Erythroblast (primary cell): ENCODE measurements at places on chromosomes 2 and 18.

DNA sequence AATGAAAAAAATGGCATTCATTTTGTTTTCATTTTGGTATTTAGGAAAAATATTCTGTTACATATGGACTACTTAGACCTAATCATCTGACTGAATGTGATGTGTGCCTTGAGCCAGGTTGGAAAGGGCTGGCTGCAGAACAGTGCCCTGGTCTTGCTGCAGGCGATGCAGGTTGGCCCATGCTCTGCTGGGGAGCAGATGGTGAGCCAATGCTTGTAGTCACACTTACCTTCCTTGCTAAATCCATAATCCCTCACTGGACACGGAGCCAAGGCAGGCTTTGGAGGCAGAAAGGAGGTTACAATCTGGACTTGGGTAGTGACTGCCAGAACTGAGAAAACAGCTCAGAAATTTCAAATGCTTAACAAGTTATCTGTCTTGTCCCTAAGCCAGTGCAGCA lies 228.7 kb downstream of the ARHGAP15 start:
- no peak for DNase-seq

DNA sequence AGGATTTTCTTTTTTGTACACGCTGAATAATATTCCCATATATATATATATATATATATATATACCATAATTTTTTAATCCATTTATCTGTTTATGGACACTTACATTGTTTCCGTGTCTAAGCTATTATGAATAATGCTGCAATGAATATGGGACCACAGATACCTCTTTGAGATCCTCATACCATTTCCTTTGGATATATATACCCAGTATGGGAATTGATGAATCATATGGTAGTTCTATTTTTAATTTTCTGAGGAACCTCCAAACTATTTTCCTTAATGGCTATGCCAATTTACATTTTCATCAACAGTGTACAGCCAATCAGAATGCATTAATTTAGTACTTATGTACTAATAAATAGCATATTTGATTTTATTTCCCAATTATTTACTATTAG lies 53.1 kb downstream of the MERTK start:
- no peak for DNase-seq

- DNase-seq = no peak
Measured at GRCh38 chr2:239806758-239807434, 218.2 kb downstream of the NDUFA10 start.

DNA sequence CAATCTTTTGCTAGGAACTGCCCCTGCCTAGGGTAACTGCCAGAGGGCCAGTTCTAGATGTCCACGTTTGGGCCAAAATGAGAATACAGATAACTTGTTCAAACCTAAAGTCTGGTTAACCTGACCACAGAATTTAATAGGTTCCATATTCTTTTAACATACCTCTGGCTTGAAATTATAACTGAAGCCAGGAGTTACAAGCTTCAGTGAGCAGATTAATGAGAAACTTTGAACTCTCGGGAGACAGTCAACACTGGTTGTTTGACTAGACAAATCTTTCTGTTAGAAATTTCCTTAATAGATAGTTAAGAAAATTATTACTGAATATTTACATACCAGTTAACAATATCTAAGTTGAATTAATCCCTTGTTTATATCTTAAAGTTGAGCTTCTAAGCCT lies 110.0 kb upstream of the KLF7 start:
- DNase-seq = no peak

DNA sequence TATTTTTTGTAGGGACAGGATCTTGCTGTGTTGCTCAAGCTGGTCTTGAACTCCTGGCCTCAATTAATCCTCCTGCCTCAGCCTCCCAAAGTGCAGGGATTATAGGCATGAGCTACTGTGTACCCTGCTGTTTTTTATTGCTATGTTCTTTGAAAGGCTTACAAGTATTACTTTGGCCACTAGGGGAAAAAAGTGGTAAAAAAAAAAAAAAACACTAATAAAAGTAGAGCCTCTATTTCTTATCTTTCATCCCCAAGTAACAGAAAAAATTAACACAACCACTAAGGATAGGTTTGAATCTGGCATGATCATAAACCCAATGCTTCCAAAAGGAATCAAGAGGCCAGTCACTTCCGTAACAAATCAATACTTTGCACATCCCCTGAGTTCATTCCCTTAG lies 11.6 kb downstream of the NOL10 start:
- DNase-seq = no peak

- DNase-seq = no peak
Measured at GRCh38 chr2:112516801-112517200, 25.5 kb upstream of the POLR1B start.

GRCh38 chr2:200741468-200742202 lies 70.1 kb upstream of the BZW1 start:
- DNase-seq = no peak
